Skeletal muscle cell (primary cell): ENCODE measurements at places on chromosomes 2 and 18.

DNA sequence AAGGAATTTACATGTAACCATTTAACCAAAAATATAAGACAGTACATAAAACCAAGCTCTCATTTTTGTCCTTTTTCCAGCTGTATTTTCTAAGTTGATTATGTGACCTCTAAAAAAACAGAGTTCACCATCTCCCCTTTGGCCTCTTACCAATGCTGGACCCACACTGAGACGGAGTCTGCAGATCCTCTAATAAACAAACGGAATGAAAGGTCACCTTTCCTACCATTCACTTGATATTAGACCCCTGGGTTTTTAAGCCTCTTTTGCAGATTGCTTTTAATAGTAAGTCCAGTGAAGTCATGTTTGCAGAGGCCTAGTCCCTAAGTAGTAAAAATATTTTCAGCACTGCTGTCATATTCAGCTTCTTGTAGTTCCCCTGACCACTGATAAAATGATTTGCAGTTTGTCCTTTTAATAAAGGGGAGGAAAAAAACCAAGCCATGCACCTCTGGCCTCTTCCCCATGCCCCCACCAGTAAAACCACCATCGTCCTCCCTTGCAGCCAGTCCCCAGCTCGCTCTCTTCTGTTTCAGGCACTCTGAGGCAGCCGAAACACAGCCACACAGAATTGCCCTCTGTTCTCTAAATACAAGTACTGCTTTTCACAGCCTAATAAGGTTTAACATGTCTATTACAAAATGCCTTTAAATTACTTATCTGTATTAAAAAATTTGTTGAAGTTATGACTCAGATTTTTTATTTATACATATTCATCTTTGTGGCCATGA lies 427.5 kb downstream of the PARD3B start:
- DNase-seq, result no peak

DNA sequence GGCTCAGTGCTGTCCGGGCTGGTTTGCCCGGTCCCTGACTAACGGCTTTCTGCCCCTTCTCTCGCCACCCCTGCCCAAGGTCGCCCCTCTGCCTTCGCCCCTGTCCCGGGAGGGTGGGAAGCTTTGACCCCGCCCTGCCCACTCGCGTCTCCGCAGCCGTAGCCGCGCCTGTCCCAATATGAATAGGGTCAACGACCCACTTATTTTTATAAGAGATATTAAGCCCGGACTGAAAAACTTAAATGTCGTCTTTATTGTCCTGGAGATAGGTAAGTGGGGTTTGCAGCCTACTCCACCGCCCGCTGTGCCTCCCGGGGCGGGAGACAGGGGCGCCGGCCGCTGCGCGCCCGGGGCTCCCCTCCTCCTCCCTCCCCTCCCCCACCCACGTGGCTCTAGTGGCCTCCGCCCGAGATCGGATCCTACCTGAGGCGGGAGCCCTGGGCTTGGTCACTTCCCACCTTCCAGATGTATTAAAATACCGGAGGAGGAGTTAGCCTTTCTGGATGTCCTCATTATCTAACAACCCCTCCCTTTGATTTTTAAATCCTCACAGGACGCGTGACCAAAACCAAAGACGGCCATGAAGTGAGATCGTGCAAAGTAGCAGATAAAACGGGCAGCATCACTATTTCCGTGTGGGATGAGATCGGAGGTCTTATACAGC lies 633 bp downstream of the NABP1 start:
- DNase-seq, result no peak

GRCh38 chr18:75100832-75101630 lies 107.9 kb downstream of the PTGR3 start:
- DNase-seq, result no peak

- DNase-seq, result no peak
Observed at GRCh38 chr2:151947813-151948165, 119.6 kb upstream of the ARL5A start.

- no peak for DNase-seq
Observed at GRCh38 chr2:83002706-83003105, 1456.4 kb downstream of the SUCLG1 start.

DNA sequence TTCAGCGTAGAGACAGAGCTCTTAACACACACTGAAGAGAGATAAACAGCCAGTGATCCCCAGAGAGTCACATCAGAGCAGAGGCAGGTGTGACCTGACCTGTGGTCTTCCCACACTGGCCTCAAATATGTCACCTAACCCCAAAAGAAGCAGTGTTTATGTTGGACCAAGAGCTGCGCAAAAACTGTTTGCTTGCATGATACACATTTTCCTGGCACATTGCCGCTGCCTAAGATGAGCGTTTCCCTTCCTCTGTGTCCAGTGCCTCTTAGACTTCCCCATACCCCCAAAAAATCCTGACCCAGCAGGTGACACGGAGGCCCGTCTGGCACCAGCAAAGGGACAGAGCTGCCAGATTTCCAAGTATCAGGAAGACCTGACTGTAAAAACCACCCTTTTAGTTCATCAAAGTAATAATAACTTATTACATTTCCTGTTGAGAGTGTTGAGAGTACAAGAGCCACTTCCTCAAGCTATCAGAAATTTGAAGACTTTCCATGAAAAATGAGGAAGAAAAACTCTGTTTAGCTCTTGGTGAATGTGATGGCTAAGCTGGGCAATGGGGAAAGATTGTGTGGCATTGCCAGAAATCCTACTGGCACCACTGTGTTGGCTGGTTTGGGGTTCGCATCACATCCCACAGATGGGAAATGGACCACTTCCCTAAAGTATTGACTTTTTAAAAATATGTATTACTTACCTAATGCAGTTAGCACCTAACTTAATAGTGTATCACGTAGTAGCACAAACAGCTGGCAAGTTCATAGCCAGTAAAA lies 6.7 kb downstream of the TNFRSF11A start:
- DNase-seq, result no peak

DNA sequence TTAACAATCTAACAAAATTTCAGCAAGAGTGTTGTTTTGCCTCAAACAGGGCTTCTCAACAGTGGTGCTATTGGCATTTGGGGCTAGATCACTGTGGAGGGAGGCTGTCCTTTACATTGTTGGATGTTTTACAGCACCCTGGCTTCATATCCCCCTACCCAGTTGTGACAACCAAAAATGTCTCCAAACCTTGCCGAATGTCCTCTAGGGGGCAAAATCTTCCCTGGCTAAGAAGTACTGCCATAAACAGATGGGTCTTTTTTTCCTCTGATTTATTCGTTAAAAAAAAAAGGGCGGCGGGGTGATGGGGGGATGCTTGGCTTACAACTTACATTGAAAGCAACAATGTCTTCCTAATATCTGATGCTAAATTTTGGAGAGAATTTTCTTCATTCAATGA lies 207.6 kb upstream of the CCDC150 start:
- DNase-seq, result no peak

DNA sequence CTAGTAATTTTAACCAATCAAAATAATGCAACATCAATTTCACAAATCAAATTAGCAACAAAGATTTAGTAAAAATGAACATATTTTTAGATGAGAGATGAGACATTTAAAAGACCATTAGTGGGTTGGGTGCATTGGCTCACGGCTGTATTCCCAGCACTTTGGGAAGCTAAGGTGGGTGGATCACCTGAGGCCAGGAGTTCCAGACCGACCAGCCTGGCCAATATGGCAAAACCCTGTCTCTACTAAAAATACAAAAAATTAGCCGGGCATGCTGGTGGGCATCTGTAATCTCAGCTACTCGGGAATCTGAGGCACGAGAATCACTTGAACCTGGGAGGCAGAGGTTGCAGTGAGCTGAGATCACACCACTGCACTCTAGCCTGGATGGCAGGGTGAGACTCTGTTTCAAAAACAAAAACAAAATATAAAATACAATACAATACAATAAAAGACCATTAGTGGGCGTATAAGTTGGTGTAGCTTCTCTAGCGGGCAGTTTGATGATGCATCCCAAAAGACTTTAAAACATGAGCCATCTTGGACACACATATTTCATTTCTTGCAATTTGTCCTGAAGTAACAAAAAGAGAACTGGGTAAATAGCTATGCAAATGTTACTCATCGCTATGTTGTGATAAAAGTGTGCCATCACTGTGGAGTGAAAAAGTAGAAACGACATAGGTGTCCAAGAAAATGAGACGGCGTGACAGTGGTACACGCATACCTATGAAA lies 101.8 kb downstream of the COL6A3 start:
- no peak for DNase-seq
